ENCODE measurements at places on chromosomes 3 and 15.

DNA sequence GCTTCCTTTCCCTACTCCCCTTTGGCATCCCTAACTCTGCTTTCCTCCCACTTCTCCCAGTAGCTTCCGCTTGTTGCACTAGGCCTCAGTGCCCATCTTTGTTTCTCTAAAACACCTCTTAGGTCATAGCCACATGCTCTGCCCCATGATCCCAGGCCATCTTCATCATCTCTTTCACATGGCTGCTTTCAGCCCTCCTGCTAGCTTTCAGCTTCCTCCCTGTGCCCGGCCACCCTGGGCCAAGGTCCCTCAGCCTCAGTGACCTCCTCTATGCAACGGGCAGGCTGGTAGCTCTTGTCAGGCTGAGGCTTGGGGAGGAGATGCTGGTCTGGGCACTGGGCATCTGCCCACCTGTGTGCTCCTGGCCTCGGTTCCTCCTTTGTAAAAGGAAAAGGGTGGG is 2.3 kb downstream of the PLEKHO2 start:
- DNase-seq = no peak

DNA sequence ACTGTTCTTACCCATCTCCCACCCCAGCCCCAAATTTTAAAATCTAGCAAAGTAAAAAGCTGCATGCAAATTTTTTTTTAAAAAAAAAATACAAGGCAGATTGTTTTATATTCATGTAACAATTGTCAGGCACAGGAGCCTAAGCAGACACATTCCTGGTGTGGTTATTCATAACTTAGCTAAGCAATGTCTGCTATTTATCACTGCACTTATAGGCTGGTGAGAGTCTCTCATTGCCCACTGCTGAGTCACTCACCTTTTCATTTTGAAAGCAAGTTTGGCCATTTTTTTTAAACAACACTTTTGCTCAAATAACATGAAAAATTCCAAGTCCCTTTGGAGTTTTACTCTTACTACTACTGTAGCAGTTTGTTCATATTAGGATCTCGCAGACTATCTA is 413.9 kb downstream of the RBMS3 start:
- no peak for DNase-seq

- DNase-seq = no peak
Measured at GRCh38 chr15:99823346-99823745, 90.1 kb upstream of the LYSMD4 start.

- DNase-seq = no peak
Measured at GRCh38 chr3:113439606-113440005, 1.7 kb downstream of the CFAP44 start.

DNA sequence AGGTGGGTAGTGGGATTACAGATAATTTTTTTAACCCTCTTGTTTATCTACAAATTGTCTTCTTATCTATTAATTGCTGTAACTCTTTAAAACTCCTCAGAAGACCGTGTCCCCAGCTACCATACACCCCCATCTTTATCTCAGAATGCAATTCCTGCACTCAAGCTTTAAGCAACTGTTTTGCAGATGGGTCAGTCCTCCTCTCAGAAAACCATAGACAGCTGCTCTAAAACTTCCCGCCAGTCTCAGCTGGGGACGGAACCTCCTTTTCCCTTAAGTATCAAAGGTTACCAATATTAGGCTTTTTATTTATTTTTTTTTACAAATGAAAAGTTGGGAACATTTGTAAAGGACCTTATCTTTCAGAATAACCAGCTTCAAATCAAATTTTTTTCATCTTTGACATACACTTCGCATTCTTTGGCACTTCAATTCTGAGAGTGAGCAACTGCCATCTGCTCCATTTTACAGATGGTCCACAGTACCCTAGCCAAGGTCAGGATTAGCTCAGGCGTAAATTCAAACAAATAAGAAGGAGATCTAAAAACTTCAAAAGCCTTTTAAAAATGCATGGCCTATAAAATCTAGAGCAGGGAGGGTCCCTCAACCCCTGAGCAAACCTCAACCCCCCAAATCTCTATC is 1.3 kb downstream of the GATM start:
- DNase-seq = no peak
